Stimulated activated CD8-positive, alpha-beta memory T cell treated with anti-CD3 and anti-CD28 coated beads, Interleukin-4, amount 100 ng/mL, for 1 hour (primary cell): ENCODE measurements at places on chromosomes 3 and 15.

DNA sequence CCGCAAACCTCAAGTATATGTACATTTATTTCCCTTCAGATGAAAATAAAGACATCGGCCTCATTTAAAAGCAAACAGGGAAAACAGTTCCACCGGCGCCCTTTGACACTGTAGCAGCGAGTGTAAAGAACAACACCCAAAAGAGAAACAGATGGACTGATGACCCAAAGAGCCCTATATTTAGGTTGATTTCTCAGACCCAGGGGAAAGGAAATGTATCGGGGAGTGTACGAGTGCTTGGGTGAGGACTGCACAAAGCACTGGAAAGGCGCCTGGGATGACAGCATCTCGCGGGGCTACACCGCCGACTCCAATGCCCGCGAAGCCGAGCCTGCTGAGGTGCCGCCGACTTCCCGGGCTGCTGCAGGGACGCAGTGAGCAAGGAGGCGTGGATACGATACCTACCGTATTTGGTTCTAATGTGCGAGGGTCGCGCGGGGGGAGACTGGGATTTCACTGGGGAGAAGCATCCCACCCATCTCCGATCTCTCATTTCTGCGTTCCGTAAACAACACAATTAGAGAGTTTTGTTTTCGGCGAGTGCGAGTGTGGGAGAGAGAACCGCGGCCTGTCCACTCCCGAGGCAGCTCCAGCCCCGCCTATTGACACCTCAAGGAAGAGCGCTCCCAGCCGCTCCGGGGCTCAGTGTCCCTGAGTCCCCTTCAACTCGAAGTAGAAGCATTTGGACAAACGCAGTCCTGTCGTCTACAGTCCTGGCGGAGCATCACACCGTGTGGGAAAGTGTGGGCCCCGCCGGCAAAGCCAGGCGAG is 2.0 kb downstream of the MECOM start:
- DNase-seq = no peak

GRCh38 chr3:195820901-195821300 is 9.2 kb upstream of the MUC4 start:
- no peak for DNase-seq

GRCh38 chr15:48493084-48493762 is 152.3 kb downstream of the FBN1 start:
- DNase-seq = no peak

GRCh38 chr15:68658151-68658550 is 79.4 kb downstream of the CORO2B start:
- DNase-seq = no peak

DNA sequence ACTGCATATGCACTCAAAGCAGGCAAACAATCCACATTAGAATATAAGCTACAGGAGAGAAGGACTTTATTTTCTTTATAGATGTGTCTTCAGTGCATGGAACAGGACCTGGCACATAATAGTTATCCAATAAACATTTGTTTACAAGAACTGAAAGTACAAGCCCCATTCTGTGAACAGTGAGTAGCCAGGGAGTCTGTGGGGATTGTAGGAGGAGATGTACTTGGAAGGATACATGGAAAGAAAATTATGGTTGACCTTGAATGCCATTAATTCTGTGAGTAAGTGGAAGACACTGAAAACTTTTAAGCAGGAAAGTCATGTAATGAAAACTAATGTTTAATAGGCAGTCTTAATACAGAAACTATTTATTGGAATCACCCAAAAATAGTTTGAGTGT is 28.3 kb downstream of the MASP1 start:
- no peak for DNase-seq

- DNase-seq = no peak
Observed at GRCh38 chr15:58515807-58516206, 84.0 kb downstream of the LIPC start.

DNA sequence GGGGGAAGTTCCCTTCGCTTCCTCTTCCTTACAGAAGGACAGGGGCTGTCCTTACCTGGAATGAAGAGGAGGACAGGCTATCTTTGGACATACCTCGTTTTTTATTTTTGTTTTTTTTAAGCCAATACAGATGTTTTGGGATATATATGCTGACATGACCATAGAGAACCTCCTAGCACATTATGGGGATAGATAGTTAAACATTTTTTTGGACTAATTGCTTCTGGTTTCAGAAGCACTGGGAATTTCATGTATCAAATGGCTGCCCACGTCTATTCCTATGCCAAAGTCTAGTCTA is 238.2 kb upstream of the BHLHE40 start:
- DNase-seq = no peak

DNA sequence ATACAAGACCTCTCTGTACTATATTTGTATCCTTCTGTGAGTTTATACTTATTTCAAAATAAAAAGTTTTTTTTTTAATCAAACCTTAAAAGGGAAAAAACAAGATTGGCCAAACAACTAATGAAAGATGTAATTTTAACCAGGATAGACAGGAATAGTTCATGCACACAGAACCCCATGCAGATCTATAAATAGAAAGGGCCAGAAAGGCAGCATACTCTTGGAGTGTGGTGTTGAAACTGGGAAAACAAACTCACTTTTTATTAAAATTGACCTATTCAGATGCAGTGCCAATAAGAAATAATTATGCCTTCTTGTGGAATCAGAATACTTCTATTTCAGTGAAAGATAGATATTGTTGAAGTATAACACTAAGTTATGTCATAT is 204.6 kb downstream of the PLCL2 start:
- no peak for DNase-seq

DNA sequence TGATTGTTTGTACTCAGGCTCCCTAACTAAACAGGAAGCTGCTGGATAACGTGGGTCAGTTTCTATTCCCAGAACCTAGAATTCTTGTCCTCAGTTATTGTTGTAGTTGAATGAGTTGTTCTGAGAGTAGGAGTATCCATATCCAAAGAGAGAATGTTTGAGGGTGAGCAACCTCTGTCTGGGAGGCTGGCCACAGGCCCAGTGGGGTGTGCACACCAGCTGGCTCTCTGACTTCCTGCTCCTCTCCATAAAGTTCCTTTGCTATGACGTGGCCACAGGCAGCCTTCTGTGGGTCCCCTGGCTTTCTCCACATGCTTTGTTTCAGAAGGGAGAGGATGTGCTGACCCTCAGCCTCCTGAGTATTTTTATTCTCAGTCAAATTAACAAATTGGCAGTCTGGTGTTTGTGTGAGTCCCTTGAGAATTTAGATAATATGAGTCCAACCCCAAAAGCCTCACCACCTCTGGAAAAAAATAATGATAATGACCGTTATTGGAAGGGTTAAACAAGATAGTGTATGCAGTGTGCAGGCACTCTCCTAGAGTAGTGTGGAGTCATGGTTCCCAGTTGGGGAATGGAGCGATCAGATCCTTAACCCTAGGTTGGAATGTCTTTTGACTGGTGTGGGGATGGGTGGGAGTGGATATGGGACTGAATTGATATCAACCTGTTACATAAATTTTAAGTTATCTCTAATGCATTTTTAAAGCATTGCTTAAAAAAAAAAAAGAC is 47.6 kb upstream of the MED12L start:
- DNase-seq = no peak

GRCh38 chr3:8848696-8849131 is 79.3 kb upstream of the OXTR start:
- DNase-seq = no peak

- no peak for DNase-seq
Observed at GRCh38 chr3:69493157-69493556, 107.3 kb upstream of the FRMD4B start.
